ENCODE measurements at places on chromosomes 3 and 15.
A peak's percentile ranks its signal among the peaks of the same experiment; 100 is the strongest.

- no peak for DNase-seq
Measured at GRCh38 chr3:105999856-106000255, 131.0 kb upstream of the CBLB start.

DNA sequence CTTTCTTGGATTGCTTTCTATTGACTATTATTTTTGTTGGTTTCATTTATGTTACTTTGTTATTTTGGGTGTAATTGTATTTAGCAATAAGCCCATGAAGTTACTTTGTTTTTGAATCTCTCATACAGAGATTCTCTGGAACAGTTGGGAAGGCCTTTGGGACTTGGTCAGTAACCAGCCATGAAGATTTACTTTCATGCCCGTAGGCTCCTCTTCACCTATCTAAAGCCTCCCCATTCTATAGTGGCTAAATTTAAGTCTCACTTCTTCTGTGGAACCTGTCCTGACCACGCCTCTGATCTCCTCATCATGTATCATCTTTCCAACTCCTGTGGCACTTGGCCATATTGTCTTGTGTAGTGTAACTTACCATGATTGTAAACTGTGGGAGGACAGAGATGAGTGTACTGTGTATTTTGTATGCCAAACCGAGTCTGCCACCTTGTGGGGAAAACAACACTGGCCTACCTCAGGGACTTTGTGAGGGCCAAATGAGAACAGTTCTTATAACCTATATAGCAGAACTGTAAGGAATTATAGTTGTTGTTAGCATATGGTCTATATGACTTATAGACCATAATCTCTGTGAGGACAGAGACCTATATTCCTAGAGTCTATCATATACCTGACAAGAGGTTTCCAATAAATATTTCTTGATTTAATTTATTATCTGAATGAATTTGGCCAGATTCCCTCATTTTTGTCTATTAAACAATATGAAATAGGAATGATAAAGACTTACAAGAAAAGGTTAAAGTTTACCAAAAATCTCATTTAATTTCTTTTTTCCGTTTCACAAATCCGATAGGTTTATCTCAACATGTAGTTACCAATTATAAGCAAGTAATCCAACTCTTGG lies 75.0 kb downstream of the STARD9 start:
- DNase-seq: peak; percentile 17

GRCh38 chr3:171172070-171172469 lies 145.6 kb upstream of the SLC2A2 start:
- DNase-seq: no peak

DNA sequence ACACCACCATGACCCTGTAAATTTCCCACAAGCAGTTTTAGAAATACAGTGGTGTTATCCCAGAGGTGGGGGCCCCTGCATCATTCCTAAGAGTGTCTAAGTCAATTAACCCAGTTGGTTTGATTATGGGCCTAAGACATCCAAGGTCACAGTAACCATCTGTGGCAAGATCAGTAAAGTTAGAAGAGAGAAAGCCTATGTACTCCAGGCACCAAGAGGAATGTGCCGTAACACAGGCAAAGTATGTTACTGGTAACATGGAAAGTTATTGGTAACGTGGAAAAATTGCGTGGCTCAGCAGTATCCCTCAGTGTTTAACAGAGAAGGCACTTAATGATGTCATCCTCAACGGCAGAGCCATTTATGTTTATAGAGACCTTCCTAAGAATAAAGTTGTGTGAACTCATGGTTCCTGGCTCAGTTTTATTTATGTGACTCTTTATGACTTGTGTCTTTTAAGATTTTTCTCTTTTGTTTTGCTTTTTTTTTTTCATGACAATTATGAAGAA lies 144.1 kb upstream of the RASGRP1 start:
- DNase-seq: no peak

GRCh38 chr3:192220915-192221314 lies 506.4 kb downstream of the FGF12 start:
- DNase-seq: no peak

DNA sequence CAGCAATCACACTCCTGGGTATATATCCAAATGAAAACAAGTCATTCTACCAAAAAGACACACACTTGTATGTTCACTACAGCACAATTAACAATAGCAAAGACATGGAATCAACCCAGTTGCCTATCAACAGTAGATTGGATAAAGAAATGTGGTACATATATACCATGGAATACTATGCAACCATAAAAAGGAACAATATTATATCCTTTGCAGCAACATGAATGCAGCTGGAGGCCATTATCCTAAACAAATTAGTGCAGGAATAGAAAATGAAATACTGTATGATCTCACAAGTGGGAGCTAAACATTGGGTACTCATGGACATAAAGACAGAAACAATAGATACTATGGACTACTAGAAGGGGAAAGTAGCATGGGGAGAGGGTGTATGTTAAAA lies 224.7 kb downstream of the CLSTN2 start:
- DNase-seq: no peak

DNA sequence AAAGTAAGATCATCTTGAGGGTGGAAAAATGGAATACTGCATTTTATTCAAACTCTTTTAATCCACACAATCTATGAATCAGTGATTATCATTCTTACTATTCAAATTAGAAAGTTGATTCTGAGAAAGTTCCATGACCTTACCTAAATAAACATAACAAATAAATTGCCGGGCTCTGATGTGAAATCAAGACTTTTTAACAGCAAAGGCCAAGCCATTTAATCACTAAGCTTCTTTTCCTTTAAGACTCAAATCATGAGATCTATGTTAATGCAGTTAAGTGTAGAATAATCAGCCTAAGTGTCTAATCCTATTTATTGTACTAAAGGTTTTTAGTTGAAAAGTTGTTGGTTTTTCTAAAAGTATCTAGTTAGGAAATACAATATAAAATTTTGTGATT lies 857.0 kb downstream of the SI start:
- DNase-seq: no peak

DNA sequence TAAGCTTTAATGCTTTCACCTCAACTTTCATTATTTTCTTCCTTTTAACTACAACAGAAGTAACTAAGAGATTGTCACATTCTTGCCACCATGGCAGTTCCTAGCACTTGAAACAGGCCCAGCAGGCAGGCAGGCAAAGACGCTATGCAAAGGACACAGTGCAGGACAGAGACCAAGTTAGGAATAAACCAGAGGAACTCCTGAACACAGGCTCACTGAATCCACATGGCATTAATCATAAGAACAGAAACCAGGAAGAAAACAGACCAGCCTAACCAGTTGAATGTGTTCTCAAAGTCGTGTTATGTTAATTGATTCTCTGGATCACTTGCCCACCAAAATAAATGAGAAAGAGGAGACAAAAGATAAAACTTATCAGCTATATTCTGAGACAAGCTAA lies 397.6 kb downstream of the TBL1XR1 start:
- no peak for DNase-seq

GRCh38 chr3:152717252-152717651 lies 117.7 kb upstream of the P2RY1 start:
- DNase-seq: no peak

GRCh38 chr3:128408693-128409623 lies 57.7 kb downstream of the DNAJB8 start:
- no peak for DNase-seq

DNA sequence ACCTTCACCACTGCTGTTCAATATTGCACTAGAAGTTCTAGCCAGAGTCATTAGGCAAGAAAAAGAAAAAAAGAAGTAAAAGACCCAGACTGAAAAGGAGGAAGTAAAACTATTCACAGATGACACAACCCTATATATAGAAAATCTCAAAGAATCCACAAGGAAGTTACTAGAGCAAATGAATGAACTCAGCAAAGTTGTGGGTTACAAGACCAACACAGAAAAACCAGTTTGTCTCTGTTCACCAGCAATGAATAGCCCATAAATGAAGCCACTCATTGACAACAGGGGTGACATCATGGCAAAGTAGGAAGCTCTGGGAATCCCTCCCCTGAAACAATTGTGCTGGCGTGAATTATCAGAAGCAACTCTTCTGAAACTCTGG lies 4.6 kb downstream of the CFAP100 start:
- DNase-seq: no peak

GRCh38 chr3:183650554-183650953 lies 15.1 kb downstream of the KLHL24 start:
- DNase-seq: no peak

DNA sequence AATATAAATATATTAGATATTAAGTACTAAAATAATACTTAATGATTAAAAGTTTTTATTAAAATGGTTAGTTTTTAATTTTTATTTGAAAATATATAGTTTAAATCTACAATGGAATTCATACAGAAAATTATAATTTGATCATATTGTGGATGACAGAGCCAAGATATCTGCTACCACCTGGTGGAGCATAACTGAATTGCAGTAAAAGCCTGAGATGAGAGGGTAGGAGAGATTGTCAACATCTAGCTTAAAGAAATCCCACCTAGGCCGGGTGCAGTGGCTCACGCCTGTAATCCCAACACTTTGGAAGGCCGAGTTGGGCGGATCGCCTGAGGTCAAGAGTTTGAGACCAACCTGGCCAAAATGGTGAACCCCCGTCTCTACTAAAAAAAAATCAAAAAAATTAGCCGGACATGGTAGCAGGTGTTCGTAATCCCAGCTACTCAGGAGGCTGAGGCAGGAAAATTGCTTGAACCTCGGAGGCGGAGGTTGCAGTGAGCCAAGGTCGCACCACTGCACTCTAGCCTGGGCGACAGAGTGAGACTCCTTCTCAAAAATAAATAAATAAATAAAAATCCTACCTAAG lies 25.1 kb upstream of the CSTA start:
- DNase-seq: peak; percentile 52

DNA sequence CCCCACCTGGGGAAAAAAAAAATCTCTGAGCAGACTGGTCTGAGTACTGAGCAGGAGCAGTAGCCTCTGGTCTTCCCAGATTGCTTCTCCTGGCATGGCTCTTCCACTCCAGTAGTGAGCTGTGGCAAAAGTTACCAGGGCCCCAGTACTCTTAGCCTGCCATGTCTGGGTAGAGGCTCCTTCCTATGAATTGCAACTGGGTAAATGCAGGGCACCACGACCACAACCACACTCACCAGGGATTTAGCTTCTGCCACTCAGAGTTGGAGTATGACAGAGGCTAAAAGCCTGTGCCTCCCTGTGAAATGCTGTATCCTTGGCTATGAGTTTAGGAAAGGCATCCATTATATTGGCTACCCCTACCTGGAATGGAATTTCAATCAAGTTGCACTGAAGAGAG lies 67.9 kb upstream of the CCDC54 start:
- DNase-seq: no peak

DNA sequence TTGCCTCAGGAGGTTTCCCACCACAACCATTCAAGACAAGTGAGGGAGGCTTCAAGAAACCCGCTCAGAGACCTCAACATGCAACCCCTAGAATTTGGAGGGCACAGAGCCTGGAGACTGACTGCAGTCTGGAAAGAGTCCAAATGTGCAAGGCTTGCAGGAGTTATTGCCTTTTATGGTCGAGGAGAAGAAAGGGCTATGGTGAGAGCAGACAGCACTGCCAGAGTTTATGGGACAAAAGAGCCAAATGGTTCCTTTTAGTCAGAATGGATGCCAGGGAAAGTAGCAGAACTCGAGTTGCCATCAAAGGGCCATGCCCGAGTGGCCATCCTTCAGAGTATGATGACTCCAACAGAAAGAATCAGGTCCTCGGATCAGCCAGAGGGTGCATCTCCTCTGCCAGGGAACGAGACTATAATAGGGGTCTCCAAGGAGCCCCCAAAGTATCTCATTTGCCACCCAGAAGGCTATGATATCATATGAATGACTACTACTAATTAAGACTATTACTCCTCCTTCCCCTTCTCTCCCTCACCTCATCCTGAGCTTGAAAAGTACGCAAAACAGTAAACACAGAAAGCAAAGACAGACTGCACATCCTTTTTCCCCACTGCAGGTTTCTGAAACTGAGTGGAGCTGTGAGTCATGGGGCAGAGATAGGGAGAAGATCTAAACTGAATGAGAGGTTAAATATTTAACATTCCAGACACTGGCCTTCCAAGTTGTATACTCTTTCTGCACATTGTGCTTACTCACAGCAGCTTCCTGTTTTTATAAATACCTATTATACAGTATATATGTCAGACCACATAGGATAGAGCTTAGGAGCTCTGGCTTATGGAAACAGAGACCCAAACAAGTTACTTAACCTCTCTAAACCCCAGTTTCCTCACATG lies 33.9 kb upstream of the TMCO5A start:
- no peak for DNase-seq

DNA sequence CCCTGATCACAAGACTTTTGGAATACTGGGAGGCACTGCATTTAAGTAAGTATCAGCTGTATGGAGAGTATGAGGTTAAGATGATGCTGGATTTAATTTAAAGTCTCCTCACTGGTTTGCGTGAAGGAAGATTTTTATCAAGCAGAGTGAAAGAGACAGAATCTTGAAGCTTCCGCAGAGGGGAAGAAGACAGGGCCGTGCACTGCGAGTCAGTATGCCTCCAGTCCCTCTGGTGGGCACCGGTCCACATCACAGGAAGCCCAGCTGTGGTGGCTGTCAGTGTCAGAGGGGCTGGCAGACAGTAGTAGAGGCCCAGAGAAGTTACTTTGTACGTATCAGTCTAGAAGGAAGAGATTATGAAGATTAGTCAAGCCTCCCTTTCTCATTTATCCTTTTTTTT lies 379.0 kb upstream of the TPRG1 start:
- DNase-seq: no peak

DNA sequence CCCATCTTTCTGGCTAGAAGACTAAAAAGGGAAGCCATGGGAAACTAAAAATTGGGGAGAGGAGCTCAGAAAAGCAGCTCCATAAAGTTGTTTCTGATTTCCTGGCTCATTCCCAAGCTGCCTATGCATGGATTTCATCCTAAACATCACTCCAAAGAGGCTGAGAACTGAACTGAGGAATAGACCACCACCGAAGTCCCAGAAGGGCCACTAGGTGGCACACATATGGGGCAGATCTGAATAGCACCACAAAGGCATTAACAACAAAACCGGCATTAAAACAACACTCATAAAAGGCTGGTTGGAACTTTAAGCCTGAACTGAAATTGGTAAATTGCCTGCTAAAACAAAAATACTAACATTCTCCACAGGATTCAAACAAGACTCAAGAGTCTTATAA lies 106.3 kb downstream of the PLD1 start:
- DNase-seq: no peak

GRCh38 chr3:124610130-124610529 lies 120.1 kb upstream of the UMPS start:
- no peak for DNase-seq

DNA sequence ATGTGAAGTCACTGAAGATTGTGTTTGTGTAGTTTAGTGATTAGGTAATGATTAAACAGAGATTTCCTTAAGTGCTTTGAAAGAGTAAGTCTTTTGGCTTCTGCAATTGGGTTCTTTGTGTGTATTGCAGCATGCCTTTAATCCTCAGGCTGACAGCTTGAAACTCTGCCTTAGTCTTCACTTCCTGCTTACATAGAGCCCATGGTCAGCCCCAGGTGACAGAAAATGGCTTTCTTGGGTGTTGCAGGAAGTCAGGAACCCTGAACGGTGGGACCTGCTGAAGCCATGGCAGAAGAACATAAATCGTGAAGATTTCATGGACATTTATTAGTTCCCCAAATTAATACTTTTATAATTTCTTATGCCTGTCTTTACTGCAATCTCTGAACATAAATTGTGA lies 61.3 kb downstream of the KBTBD8 start:
- no peak for DNase-seq

- DNase-seq: no peak
Measured at GRCh38 chr3:51934991-51935885, 6.5 kb downstream of the RRP9 start.

Data from naive thymus-derived CD8-positive, alpha-beta T cell (primary cell).